AG08395 (cell line): ENCODE measurements at places on chromosomes 7 and 10.

DNA sequence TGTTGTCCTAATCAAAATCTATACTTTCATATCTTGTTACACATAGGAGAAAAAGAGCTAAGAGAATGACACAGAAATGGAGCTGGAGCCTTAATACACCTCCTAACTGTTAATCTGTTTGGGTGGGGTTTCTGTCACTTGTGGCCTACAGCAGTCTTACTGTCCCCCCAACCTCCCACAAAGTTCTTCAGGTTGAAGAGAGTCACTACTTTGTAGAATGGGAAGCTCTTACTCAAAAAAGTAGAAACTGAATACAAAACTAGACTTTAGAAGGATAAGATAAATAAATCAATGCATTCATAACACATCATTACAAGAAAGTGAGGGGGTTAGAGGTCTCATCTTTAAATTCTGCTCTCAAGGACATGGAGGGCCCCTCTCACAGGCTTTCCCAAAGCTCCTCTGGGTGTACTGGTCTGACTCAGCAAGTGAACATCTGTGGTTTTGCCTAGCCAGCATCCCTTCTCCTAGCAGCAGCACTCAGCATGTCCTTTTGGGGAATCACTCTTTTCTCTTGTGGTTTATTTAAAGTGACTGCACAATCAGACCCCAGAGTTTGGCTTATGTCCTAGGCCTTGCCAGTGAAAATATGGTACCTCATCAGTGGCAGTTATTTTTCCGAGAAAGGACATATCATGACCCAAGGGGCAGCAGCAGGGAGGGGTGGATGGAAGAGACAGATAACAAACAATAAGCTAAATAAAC is 2.0 kb upstream of the BLVRA start:
- DNase-seq = peak; percentile 89

- no peak for DNase-seq
Observed at GRCh38 chr10:79128923-79129305, 60.1 kb downstream of the ZMIZ1 start.

GRCh38 chr10:132168571-132169030 is 18.1 kb upstream of the DPYSL4 start:
- DNase-seq = no peak

DNA sequence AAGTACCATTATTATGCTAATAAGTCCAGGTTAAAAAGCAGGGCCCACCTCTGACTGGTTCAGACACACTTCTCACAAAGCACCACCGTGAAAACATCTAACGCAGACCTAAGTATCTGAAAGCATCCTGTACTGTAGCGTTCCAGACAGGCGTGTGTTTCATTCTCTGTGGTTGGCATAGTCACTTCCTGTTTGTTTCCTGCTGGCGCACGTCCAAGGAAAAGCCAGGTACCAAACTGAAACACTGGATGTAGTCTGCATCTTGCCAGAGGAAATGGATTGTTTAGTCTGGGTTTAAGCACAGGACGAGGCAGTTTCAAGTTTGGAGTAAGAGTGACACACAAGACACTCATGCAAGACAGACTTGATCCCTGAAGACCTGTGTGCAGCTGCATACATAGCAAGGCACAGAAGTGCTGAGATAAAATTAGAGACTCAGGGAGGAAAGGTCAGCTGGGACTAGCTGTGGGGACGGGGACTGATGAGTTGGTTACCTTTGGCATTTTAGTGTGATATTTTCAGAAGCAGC is 23.3 kb downstream of the BPGM start:
- peak; percentile 70 for DNase-seq

GRCh38 chr7:72187179-72187578 is 225.0 kb downstream of the CALN1 start:
- no peak for DNase-seq

DNA sequence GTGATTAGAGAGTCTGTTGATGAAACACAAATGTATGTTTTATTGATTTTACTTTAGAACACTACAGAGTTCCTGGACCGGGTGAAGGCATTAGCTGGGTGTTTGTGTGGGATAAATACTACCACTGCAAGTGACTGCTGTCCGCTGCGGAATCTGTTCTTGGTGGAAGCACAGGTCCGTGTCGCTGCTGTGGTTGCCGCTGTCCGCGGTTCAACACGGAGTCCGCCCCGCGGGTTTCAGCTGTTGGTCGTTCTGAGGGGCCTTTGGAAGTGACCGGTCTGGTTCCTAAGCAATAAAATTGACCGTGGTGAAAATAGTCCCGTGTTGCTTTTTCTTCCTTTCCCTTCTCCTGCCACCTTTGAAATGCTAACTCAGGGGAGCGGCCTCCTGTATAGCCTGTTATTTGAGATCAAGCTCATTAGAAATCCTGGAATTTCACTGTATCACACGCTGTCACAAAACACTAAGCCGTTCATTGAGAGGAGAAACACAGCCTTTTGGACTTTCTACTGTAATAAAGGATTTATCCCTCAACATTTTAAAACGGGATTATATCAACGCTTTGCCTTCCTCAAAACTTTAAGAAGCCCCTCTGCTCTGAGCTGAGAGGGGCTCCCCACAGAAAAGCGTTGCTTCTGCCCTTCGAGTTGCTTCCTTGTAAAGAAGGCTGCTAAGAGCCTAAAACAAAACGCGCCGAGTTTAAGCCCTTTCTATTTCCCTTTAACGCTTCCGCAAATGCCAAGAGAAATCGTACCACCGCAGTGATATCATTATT is 2.6 kb downstream of the NKX6-2 start:
- DNase-seq = no peak

GRCh38 chr10:29702273-29703164 is 67.7 kb upstream of the SVIL start:
- peak; percentile 32 for DNase-seq

DNA sequence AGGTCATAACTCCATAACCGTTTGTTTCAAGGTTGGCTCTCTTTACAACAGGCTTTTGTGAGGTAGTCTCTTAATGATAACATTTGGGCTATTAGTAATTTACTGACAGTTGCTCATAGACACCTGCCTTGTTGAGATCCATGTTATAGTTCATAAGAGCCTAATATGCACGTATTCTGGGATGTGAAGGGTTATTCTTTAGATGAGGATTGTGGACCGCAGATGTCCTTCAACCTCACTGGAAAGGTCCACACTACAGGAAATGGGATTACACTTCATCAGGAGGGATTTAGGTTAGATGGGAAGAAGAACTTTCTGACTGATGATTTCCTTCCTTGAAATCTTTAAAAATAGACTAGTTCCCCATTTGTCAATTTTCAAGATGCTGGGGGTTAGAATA is 62.8 kb downstream of the SAMD9 start:
- DNase-seq = no peak

GRCh38 chr10:109838592-109839244 is 84.6 kb downstream of the XPNPEP1 start:
- no peak for DNase-seq

DNA sequence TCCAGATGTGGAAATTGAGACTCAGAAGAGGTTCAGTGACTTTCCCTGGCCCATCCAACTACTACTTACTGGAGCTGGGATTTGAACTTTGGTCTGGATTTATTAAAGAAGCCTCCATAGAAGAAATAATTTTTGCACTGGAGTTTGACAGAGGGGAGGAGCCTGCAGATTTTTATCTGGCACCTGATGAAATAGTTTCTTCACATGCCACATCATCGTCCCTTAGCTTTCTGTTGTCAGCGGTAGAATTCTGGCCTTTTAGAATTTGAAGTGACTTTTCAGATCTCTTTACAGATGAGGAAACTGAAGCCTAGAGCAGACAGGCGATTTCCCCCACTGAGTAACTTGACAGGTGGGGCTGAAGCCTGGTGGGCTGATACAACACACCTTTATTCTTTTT is 233.5 kb downstream of the LRMDA start:
- DNase-seq = no peak
